Endothelial cell of umbilical vein (primary cell): ENCODE measurements at places on chromosomes 7 and 10. TPM values are rescaled to one million over a fixed set of nuclear protein-coding genes. Genes with fewer than 3 reads are reported as not detected.

DNA sequence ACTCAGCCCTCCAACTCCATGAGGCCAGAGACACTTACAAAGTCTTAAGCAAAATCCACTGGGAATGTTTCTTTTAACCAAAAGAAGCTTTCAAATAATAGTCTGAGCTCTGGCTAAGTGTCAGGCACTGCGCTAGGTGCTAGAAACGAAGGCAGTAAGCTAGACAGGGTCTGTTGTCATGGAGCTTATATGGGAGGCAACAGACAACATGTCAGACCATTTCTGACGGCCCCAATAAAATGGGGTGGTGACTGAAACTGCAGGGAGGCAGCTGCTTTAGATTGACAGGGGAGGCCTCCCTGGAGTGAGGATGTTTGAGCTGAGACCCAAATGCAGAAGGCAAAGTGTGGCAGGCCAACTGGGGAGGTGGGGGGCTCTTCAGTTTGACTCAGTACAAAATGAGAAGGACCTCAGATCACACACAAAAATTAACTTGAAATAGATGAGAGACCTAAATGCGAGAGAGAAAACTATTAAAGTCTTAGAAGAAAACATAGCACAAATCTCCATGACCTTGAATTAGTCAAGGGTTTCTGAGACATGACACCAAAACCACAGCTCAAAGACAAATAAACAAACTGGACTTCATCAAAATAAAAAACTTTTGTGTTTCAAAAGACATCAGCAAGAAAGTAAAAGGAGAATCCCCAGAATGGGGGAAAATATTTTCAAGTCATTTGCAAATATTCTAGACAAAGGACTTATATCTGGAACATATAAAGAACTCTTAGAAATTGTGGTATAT is 40.6 kb downstream of the SH3PXD2A start:
- DNase-seq = no peak

DNA sequence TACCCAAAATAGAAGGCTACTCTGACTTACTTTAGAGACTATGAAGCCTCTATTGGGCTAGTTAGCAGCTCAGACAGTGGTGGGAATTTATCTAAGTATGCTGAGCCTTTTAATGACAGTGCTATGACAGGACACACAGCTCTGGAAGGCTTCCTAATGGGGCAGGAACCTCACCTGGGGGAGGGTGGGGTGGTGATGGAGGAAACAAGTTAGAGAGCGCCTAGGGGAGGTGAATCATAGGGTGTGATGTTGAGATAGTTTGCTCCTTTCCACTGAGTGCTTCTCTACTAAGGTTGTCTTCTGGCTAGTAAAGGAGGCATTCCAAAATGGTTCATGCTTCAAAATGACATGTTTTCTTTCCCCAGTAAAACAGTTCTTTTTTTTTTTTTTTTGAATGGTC is 42.1 kb downstream of the PPP1R9A start:
- no peak for DNase-seq

GRCh38 chr7:159140170-159140910 is 4.3 kb downstream of the VIPR2 start:
- DNase-seq = no peak

DNA sequence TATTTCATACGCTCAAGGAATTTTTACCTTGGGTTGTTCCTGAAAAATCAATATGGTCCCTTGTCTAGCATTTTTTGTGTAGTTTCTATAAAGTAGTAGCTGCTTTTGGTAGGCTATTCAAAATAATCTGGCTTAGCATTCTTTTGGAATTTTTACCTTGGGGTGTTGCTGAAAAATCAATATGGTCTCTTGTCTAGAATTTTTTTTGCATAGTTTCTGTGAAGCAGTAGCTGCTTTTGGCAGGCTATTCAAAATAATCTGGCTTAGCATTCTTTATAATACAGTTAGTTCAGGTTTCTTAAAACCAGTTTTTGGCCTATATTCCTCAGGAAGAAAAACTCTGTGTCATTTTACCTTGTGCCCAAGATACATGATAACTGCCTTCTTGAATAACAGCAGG is 301.9 kb downstream of the SUGCT start:
- DNase-seq = no peak

ANK3 gene
- 5.4 and 8.5 TPM in 2 replicates for total RNA-seq

FGL2 gene
- not detected in 2 replicates for total RNA-seq

DNA sequence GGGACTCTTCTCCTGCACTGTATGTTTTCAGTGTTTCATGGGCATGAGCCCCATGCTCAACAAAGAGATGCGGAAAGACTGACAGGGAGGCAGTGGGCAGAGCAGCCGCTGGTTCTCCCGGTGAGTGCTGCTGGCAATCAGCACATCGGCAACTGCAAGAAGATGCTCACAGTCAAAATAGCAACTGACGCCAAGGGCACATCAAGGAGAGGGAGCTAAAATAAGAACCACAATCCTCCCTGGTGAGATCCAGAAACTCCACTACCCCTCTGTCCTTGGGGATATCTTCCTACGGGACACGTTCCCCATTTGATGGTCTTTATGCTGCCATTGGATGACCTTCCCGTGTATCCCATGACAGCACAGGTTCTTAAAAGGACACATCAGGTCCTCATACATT is 28.9 kb upstream of the SVIL start:
- DNase-seq = no peak

DNA sequence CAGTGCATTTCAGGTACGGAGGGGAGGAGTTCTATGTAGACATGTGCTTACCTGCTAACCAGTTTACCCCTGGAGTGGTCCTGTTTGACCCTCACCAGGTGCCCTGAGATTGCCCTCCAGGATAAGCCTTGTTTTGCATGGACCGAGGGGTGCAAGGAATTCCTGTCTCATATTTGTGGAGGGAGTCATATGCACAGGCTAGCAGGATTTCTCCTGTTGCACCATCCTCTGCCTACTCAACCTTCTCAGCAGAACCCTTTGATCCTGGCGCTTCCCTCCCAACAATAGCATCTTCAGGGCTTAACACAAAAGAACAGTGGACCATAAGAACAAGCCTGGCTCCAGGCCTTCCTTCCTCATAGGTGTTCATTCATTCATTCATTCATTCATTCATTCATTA is 7.2 kb downstream of the TRPV6 start:
- DNase-seq = no peak

SPAG6 gene
- total RNA-seq = not detected in 2 replicates

DNA sequence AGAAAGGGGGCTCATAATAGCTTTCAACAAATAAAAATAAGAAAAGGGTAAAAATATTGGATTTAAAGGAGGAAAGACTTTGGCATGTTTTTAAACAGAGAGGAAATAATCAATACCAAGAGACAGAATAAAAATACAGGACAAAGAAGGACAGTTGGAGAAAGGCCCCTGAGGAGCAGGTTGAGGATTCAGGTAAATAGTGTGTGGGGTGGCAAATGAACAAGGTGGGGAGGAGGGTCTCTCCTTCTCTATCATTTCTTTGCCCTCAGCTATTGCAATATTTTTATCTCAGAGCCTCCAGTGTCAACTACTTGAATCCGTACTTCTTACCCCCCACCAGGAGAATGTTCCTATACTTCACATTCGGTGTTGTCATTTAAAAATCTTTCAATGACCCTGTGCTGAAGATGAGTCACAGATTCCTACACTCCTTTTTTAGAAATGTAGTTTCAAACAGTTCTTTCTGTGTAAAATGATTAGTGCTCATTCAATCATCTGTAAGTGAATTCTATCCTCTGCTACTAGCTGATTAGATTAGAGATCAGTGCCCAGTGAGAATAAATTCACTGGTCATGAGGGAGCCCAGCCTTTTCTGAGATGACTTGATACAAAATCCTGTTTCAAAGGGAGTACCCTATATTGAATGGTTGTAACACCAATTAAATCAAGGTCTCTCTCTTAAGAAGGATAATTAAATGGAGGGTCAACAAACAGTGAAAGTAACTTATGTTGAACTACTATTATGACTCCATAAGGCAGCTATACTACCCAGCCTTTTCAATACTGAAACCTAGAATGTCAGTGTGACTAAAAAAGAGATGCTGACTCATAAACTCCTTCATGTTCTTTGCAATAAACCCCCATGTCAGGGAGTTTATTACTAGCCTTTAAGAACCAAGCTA is 50.4 kb upstream of the WNT16 start:
- DNase-seq = no peak

PLXDC2 gene
- 0.53 and 1.2 TPM in 2 replicates for total RNA-seq

GRCh38 chr7:29063236-29063635 is 83.1 kb downstream of the CPVL start:
- DNase-seq = no peak

GRCh38 chr10:62961951-62962523 is 145.9 kb upstream of the EGR2 start:
- no peak for DNase-seq

DNA sequence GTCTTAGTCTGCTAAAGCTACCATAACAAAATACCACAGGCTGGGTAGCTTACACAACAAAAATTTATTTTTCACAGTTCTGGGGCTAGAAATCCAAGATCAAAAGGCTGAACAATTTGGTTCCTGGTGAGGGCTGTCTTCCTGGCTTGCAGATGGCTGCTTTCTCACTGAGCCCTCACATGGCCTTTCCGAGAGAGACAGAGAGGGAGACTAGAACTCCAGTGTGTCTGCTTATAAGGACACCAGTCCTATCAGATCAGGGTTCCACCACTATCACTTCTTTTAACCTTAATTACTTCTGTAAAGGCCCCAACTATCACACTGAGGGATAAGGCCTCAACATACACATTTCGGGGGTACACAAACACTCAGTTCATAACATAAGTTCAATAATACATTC is 527.4 kb upstream of the VSTM2A start:
- no peak for DNase-seq

- DNase-seq = peak; percentile 57
Observed at GRCh38 chr10:97499561-97500296, 1.0 kb downstream of the UBTD1 start.

GRCh38 chr10:75643944-75644692 is 212.7 kb downstream of the LRMDA start:
- DNase-seq = no peak

DNA sequence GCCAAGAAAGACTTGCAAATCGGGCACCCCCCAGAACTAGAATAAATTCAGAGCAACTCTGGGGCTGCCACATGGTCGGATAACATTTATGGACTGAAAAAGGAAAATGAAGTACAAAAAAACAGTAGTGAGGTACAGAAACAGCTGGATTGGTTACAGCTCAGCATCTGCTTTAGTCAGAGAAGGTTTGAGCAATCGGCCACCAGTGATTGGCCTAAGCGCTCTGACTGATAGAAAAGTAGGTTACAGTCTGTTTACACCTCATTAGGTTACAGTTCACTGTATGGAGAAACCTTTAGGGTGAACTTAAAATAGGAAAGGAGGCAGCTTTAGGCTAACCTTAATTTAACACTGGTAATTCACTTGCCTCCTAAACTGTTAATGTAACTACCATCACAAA is 102.0 kb upstream of the DKK1 start:
- no peak for DNase-seq

PRTFDC1 gene
- 24.2 and 27.0 TPM in 2 replicates for total RNA-seq

- peak; percentile 52 for DNase-seq
Observed at GRCh38 chr7:107610323-107610722, 30.3 kb downstream of the BCAP29 start.

GRCh38 chr10:58625070-58625469 is 112.4 kb downstream of the BICC1 start:
- DNase-seq = no peak

- DNase-seq = no peak
Observed at GRCh38 chr7:111568870-111569462, 6.7 kb upstream of the IMMP2L start.
